ENCODE measurements at places on chromosomes 11 and 22.

DNA sequence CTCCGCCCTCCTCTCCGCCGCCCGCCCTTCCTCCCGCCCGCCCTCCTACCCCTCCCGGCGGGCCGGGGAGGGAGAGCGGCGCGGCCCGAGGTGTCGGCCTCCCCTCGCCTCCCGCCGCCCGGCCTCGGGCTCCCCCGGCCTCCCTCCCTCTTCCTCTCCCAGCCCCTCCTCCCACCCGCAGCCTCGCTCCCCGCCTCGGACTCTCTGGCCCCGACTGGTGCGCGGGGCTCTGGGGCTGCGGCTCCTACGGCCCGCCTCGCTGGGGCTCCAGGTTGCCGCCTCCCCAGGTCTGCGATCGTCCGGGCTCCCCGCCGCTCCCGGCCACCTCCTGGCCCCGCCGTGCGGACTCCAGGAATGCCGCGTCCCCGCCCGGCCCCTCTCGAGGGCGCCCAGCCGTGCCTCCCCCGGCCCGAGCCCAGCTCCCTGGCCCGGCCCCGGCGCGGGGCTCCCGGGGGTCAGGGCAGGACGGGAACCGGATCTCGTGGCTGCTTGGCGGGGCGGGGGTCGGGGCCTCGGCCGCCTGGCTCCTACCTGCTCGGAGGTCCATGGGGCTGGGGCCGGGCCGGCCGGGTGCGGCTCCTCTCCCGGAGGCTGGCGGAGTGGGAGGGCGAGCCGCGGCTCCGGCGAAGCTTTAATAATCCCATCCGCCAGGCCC lies at the start of gene CLCF1:
Gene CLCF1 (minus strand): TSS at position 606 of the 655 bp plus-strand sequence. CDS start 59 bp downstream, at position 547.
- DNase-seq, result no peak

GRCh38 chr11:118921121-118921928 lies 4.4 kb downstream of the BCL9L start:
- no peak for DNase-seq

DNA sequence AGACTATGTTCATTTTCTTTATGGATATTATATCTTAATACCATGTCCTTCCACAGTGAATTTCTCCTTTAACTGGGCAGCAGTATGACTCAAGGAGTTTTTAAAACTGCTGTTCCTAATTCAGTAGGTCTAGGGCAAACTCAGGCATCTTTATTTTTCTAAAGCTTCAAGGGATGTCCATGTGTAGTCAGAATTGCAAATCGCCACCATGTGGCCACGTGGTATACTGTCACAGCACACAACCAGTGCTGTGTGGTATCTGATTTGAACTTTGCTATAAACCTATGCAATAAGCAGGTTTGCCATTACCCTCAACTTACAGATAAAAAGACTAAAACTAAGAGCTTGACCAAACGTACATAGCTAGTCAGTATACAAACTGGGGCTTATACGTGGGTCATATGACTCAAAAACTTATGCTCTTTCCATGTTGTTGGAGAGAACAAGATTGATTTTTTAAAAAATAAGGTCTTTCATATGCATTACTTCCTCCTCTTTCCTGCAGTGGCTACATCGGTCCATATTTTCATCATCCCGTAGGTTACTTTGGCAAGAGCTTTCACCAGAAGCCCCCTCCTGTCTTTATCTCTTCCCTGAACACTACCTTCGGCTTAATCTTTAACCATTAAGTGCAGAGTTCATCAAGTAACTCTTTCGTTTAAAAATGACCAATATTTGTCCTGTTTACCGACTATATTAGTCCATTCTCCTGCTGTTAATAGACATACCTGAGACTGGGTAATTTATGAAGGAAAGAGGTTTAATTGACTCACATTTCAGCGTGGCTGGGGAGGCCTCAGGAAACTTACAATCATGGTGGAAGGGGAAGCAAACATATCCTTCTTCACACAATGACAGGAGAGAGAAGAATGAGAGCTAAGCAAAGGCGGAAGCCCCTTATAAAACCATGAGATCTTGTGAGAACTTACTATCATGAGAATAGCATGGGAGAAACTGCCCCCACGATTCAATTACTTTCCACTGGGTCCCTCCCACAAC lies 8.0 kb upstream of the HTATIP2 start:
- DNase-seq, result no peak

- no peak for DNase-seq
These were observed 74.1 kb downstream of the PARVB start for GRCh38 chr22:44098021-44098739.

DNA sequence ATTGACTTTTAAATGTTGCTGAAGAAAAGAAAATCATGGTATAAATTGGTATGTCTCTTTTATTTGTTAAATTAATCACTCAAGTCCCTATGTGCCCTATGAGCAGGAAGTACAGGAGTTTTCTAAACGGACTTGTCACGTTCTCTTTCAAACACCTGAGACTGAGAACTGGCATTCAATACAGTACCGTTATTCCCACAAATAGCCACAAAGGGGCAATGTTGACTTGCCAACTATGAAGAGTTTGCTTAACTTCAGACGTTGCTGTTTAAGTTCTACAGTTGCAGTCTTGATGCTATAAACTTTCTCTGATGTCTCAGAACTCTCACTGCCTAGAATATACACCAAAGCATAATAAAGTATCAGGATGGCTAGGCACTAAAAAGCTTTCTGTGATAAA lies 7.6 kb downstream of the OR56A1 start:
- DNase-seq, result no peak

GRCh38 chr22:31080848-31081649 lies at the start of gene SMTN:
Gene SMTN, plus strand, starts transcription at chr22:31081318. Its CDS starts 1,941 bp downstream, at chr22:31083259.
- DNase-seq, result peak; percentile 65

- no peak for DNase-seq
These were observed 10.7 kb downstream of the DENND5A start for GRCh38 chr11:9254416-9254815.

- DNase-seq, result no peak
These were observed 58.4 kb downstream of the CELSR1 start for GRCh38 chr22:46479046-46479445.

GRCh38 chr11:79897896-79898295 lies 457.1 kb upstream of the TENM4 start:
- no peak for DNase-seq

DNA sequence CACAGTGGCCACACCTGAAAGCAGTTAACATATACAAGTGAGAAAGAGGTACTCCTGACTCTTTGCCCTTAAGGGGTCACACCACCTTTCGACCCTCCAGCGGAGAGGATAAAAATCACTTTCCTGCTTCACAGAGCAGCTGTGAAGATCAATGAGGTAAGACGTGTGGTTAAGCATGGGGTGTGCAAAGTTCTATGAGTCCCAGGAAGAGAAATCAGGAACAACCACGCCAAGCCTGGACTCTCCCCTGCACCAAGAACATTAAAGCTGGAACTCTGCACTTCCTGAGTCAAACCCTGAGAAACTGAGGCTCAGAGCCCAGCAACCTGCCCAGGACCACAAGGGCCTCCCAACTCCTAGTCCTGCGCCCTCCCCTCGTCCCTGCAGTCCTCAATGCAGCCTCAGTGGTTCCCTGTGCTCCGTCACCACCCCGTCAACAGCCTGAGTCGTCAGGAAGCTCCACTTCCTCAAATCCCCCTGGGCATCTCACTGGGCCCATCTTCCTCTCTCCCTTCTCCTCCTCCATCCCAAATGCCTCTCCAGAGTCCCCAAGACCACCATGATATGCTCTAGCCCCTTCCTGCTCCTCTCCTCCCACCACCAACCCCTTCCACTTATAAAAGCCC lies 17.7 kb downstream of the TNKS1BP1 start:
- DNase-seq, result no peak

DNA sequence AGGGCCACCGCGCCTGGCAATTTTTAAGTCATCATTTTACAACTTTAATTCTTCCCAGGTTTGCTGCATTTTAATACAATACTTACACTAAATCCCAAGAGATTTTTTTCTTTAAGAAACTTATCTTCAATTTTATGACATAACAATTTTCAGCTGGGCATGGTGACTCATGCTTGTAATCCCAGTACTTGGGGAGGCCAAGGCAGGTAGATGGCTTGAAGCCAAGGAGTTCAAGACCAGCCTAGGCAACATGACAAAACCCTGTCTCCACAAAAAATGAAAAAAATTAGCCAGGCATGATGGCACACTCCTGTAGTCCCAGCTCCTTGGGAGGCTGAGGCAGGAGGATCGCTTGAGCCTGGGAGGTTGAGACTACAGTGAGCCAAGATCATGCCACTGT lies 38.8 kb downstream of the CLDN25 start:
- no peak for DNase-seq

GRCh38 chr22:42930810-42931420 lies 73.8 kb upstream of the ARFGAP3 start:
- no peak for DNase-seq

GRCh38 chr11:96461871-96462270 lies 72.1 kb downstream of the JRKL start:
- DNase-seq, result no peak

DNA sequence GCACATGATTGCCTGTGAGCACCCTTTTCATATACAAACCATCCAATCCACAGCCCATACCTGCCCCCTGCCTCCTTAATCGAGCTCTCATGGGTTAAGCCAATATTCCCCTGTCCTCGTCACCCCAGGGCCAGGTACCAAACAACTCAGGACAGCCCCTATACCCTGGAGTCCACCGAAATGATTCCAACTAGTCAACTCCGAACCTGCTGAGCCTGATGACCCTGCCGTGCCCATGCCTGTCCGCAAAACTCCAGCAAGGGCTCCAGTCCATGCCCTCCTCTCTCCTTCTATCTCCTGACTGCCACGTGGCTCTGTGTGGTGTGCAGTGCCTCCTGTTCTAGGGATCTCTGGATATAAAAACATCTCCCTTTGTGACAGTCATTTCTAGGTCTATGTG lies 35.5 kb upstream of the SYT13 start:
- DNase-seq, result no peak

Data from activated naive CD4-positive, alpha-beta T cell (primary cell).